Prostate gland (tissue), 2 donors: ENCODE measurements at places on chromosomes 13 and 19.

DNA sequence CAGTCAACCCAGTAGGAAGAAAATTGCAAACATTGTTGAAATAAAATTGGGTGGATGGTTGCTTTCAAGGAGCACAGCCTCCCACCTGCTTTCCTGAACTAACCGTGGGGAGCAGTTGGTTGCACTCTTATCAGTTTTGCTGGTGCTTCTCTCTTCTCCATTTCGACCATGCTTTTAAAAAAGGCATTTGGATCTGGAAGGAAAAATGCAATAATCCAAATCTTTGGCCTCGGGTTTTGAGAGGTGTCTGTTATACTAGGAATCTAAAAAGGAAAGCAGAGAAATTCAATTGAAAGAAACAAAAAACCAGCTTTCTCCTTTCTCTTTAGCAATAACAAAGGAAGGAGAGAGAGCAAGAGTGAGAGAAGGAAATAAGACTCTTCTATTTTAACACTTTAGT lies 113.6 kb upstream of the ARGLU1 start:
- DNase-seq = no peak

GRCh38 chr13:75959861-75960481 lies 323.8 kb downstream of the LMO7 start:
- DNase-seq = no peak

DNA sequence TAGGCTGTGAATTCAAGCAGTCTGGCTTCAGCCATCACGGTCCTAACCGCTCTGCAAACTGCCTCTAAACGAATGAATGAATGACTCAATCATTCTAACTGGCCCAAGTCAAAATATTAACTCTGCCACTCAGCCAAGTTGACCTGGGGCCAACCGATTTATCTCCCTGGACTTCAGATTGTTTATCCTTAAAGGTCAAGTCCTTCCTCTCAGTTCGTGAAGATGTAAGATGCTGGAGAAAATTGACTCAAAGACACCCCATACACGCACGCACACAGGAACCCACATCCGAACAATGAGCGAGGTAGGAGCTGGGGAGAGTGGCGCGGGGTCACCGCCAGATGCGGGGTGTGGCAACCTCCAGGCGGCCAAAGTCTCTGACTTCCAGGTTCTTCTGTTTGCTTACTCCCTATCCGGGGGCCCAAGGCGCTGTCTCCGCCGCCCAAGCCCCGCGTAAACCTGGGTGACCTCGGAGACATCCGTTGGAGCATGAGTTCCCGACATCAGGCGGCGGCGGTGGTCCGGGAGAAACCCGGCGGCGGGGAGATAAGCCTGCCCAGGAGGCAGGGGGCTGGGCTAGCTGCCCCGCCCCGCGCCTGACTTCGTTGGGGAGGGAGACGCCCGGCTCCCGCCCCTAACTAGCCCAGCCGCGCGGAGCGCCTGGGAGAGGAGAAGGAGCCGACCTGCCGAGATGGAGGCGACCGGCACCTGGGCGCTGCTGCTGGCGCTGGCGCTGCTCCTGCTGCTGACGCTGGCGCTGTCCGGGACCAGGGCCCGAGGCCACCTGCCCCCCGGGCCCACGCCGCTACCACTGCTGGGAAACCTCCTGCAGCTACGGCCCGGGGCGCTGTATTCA lies at the start of gene CYP2S1:
Gene CYP2S1 (plus strand): TSS at position 646 of the 856 bp plus-strand sequence. CDS start 46 bp downstream, at position 692.
- DNase-seq = no peak

DNA sequence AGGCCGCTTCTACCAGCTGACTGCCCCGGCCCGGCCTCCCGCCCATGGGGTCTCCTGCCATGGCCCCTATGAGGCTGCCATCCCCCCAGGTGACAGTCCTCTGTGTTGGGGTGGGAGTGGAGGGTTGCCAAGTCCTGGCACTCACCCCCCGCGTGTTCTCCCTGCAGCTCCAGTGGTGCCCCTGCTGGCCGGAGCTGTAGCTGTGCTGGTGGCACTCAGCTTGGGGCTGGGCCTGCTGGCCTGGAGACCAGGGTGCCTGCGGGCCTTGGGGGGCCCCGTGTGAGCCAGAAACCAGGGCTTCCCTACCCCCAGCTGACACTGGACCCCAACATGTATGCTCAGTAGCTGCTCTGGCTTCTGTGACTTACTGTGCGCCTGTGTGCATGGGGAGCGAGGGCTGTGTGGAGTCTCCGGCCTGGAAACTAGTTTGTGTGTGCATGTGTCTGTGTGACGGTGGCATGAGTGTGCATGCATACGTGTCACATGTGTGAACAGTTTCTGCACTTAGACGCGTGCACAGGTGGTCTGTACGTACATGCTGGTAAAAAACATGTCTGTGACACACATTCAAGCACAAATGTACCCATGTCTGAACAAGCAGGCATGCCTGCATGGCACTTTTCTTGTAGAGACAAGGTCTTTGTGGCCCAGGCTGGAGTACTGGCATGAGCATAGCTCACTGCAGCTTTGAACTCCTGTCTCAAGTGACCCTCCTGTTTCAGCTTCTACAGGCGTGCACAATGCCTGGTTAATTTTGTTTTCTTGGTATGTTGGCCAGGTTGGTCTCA lies 4.9 kb downstream of the ACP4 start:
- no peak for DNase-seq

- DNase-seq = no peak
These were observed 45.8 kb downstream of the TGDS start for GRCh38 chr13:94550062-94550738.

- no peak for DNase-seq
These were observed 6.9 kb downstream of the THSD1 start for GRCh38 chr13:52399046-52399445.

DNA sequence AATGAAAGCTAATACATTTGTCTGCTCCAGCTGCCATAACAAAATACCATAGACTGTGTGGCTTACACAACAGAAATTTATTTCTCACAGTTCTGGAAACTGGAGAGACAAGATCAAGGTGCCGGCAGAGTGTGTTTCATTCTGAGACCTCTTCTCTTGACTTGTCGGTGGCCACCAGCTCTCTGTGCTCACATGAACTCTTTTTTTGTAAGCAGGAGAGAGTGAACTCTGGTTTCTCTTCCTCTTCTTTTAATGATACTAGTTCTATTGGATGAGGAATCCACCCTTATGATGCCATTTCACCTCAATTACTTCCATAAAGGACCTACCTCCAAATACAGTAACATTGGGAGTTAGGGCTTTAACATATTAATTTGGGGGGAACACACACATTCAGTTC lies 11.7 kb downstream of the KCTD12 start:
- DNase-seq = no peak

DNA sequence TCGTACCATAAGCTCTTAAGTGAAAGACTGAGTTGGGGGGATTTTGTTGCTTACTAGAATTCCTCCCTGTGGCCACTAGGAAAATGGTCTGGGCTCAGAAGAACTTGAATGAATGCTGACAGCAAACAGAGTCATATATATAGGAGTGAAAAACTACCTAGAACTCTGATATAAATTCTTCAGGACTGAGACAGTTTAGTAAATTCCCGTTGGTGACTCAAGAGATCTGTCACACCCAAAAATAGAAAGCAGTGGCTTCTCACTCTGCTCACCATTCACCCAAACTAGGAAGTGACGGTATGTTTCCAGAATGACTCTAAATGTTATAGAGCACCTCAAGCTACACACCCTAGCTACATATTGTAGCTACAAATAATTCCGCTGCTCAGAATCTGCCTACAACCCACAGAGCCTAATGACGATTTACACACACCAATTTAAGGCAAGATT lies 116.2 kb downstream of the TBC1D4 start:
- DNase-seq = no peak

GRCh38 chr19:21022996-21023395 lies 2.5 kb downstream of the ZNF430 start:
- no peak for DNase-seq
